Stimulated activated CD8-positive, alpha-beta memory T cell treated with anti-CD3 and anti-CD28 coated beads, Interleukin-15, amount 100 ng/mL, for 4 hours (primary cell): ENCODE measurements at places on chromosomes 5 and 9.
A peak's percentile ranks its signal among the peaks of the same experiment; 100 is the strongest.

GRCh38 chr5:39720136-39720535, 295.4 kb upstream of the DAB2 start:
- DNase-seq, result no peak

DNA sequence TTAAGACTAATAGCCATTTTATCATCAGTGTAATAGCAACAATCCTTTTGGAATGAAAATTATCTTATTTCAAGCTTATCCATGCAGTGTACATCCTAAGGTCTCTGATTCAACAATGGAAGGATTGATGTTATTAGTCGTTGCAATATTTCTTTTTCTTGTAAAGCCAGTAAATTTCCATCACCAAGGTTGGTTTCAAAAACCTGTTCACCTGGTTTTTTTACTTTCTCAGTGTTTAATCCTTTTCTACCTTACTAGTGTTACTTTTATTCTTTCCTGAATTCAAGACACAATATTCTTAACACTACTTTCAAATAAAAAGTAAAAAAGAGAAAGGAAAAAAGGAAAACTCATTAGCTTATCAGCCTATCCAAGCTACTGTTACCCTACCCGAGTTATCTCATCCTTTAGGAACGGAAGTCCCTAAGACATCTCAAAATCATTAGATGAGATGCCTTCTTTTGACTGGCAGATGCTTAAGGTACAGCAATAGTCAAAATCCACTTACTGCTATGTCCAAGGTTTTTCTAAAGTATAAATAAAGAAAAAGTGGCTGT, 5.4 kb downstream of the ZFR start:
- no peak for DNase-seq

GRCh38 chr9:16003785-16004184, 450.9 kb downstream of the CCDC171 start:
- DNase-seq, result no peak

DNA sequence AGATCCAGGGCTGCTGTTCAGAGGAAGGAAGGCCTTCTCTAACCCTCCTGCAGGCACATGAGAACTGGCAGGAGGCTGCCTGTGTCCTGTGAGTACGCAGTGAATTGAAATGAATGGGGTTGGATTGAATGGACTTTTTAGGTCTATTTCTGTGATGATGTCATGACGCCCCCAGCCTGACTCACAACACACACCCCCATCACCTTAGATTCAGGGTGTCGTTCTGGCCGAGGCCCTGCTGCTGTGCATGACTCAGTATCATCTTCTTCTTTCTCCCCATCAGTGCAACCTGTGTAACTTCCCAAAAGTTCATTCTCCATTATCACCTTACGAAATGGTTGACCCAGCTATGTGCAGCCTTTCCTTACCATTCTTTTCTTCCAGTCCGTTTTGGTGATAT, 5.4 kb downstream of the PCAT7 start:
- DNase-seq, result no peak

DNA sequence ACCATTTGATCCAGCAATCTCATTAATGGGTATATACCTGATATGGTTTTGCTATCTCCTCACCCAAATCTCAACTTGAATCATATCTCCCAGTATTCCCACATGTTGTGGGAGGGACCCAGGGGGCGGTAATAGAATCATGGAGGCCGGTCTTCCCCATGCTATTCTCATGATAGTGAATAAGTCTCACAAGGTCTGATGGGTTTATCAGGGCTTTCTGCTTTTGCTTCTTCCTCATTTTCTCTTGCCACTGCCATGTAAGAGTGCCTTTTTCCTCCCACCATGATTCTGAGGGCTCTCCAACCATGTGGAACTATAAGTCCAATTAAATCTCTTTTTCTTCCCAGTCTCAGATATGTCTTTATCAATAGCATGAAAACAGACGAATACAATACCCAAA, 74.5 kb upstream of the APC start:
- no peak for DNase-seq

GRCh38 chr9:80699511-80699998, 989.8 kb downstream of the TLE1 start:
- no peak for DNase-seq

DNA sequence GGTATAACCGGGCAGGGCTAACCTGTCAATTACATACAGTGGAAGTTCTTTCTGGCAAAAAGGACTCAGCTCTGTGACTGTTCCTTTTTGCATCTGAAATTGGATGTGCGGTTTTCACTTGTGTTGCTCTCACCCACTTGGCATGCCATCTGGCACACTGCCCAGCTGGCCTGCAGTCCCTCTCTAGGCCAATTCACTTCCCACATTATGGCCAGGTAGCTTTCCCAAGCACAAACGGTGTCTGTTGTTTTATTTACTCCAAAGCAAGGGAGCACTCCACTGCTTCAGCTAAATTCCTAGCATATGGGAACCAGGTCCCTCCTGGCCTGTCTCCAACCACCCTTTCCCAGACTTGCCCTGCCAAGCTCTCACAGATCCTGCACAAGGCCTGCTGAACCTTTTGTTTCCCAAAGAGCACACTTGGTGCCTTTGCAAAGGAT, 132.5 kb downstream of the SEMA6A start:
- DNase-seq, result no peak

- DNase-seq, result no peak
Observed at GRCh38 chr9:116209414-116210116, 56.0 kb downstream of the PAPPA start.

DNA sequence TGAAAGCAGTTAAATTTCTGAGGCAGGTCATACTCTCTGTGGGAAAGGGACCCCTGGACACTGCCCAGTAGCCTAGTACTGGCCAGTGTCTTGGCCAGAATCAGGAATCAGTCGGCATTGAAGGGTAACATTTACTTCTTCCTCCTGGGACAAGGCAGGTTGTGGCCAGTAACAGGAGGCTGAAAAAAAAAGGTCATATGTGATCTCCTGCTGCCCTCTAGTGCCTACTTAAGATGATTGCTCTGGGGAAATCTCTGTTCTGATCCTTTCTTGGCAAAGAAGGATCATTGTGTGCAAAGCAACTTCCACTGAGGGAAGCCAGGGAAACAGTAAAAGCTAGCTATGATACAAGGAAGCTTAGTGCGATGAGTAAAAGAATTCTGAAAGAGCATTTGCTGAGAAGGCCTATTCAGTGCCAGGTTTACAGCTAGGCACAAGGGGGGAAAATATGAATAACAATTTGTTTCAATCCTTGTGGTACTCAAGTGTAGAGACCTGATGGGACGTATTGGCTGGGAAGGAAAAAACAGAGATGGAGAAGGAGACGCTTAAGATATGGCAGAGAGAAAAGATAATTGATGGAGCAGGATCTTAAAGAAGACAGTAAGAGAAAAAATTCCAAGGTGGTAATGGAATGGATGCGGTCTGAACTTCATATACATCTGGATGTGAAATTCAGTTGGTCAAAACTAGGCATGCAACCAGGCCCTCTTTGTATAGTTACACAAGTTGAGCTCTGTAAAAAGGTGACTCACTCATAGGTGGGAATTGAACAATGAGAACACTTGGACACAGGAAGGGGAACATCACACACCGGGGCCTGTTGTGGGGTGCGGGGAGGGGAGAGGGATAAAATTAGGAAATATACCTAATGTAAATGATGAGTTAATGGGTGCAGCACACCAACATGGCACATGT, 25.8 kb upstream of the TRIM32 start:
- no peak for DNase-seq

GRCh38 chr5:152861231-152861630, 456.2 kb upstream of the NMUR2 start:
- DNase-seq, result no peak

DNA sequence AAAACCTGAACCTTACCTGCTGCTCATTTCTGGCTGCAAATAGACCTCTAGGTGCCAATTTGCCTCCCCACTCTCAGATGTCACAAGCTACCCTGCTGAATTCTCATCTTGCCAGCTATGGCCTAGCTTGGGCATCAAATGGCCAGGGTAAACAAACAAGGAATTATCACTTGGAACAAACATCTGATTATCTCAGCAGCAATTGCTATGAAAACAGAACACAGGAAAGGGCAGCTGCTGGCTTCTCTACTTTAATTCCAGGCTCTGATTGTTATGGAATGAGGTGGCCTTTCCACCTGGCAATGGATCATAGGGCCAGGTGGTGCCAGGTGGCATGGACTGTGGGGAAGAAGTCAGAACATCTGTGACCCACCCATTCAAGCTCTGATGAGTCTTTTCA, 505.1 kb downstream of the TLR4 start:
- DNase-seq, result no peak

GRCh38 chr5:55480781-55481180, 54.0 kb downstream of the PLPP1 start:
- DNase-seq, result no peak

DNA sequence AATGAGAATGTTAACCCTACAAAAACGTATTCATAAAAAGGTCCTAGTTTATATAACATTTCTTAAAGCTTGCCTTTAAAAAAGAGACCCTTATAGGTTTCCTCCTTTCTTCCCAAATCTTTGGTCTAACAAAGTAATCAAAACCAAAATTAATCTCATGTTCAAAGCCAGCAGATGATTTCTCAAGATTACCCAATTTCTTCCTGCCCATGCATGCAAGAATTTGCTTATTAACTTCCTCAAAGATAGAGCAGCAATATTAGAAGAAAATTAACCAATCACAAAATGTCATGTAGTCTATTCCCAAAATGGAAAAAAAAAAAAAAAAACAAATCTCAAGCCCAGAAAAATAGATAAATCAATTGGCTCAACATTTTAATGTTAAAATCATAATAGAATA, 114.9 kb downstream of the MLLT3 start:
- DNase-seq, result no peak

DNA sequence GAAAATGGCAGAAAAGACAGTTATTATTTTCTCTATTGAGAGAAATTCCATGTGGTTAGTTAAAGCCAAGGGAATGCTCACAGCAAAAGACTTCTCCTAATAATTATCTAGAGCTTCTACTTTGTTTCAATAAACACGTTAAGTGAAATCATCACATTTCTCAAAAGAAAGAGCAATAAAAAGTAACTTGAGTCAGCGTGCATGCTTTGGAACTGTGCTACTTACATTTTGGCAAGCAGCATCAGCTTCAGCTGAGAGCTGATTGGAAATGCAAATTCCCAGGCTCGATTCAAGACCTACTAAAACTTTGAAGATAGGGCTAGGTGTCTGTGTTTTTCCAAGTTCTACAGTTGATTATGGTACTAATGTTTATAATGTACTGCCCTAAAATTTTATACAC, 132.1 kb downstream of the CDH18 start:
- DNase-seq, result no peak

GRCh38 chr5:180605554-180606214, 14.4 kb upstream of the SCGB3A1 start:
- DNase-seq, result peak; percentile 7

DNA sequence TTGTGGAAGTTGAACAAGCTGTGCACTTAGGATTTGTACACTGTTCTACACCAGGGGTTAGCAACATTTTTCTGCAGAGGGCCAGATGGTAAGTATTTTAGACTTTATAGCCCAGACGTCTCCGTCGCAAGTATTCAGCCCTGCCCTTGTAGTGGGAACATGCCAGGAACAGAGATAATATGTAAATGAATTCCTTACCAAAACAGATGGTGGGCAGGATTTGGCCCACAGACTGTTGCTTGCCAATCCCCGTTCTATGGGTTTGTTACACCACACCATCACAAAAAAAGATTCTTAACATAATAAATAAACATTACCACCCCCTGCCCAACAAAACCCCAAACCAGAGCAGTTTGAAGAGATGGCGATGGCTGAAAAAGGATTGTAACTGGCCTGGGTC, 74.3 kb downstream of the AMBP start:
- no peak for DNase-seq

GRCh38 chr9:68931821-68932220, 82.1 kb downstream of the PRKACG start:
- no peak for DNase-seq

- DNase-seq, result no peak
Observed at GRCh38 chr5:126277762-126278161, 145.4 kb upstream of the GRAMD2B start.

- DNase-seq, result no peak
Observed at GRCh38 chr5:97231025-97231636, 48.1 kb upstream of the RIOK2 start.

DNA sequence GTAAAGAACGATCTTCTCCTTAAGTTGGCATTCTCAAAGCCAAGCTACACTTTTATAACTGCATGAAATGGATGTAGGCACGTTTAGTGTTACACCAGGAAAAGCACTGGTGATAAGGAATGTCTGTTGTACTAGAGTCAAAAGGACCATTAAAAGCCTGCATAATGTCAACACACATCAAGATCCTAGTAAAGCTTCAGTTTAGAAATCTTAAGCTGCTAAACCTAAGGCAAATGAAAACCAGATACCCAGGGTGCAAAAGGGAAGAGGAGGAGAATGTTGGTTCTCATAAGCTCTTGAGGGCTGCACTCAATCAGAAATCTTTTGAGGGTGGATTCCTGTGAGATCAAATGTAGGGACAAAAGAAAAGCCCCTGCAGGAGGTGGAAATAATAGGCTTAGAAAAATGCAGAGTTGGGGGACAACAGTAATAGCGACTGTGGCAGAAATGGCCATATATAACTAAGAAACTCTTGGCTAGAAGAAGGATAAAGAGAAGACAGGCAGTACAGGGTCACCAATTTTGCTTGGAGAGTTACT, 148.2 kb downstream of the FBXL17 start:
- DNase-seq, result no peak

DNA sequence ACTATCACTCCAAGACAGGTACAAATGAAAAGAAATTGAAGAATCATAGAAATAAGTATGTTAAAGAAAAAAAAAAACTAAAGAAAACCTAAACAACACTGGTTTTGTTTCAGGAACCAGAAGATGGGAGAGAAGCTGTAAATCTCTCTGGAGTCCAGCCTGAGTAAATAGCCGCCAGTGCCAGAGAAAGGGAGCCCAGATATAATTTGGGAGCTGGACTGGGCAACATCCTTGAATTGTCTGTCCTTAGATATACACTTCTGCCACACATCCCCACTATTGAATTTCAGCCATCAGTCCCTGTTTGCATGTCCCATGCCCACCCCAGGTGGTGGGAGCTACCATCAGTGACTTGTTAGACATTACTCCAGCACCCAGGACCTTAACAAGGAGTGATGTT, 979.6 kb downstream of the DTWD2 start:
- no peak for DNase-seq

DNA sequence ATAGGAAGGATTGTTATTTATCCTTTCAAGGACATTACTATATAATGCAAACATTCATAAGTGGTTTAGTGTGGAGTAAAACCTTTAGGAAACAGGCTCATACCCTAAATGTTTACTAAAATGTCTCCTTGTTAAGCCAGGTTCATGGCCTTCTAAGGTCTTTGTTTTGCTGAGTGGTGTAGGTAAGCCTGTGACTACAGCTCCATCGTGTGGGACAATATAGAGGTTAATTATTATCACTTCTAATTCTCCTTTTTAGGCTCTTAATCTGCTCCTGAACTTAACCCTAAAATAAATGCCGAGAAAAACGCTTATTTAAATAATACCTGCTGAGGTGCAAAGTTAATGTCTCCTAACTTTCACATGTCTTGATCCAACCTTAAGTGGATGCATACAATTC, 43.8 kb downstream of the SPINK5 start:
- DNase-seq, result no peak
